ENCODE measurements at places on chromosomes 7 and 10.

GRCh38 chr7:82175319-82175718, 268.3 kb downstream of the CACNA2D1 start:
- no peak for DNase-seq

DNA sequence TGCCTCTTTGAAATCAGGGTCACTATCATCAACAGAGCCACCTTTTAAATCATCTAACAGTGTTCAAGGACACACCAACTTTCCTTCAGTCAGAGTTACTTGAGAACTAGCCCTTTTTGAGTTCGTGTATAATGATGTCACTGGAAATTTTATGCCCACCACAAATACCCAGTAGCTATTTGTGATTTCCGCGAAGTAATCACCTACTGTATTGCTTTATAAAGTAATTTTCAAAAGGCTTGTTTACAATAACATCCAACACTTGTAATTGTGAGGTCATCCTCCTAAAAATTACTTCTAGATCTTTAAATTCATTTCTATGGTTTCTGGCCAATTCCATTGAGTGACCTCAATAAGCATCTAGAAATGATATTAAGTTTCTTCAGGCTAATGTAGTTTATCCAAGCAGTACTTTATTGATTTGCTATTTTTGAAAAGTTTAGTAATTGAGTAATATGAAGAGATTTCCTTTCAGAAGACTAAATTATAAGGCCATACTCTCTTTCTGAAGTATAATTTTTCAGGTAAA, 12.8 kb downstream of the TRDMT1 start:
- DNase-seq: no peak

DNA sequence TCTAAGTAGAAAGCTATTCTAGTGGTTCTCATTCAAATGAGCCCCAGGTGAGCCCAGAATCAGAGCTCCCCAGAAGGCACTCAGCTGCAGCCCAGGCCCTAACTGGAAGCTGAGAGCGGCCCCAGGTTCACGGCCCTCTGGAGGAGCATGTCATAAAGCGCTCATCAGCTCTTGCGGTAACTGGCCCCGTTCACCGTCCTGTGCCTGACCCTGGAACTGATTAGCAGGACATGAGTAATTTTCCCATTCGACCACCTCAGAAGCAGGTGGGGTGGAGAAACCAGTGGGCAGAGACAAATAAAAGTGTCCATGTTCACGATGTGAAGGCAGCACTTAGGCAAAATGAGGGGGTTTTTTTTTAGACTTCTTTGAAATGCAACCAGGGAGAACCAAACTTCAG, 136.1 kb upstream of the LYZL2 start:
- no peak for DNase-seq

GRCh38 chr7:106552645-106553445, 108.1 kb downstream of the CCDC71L start:
- DNase-seq: no peak

DNA sequence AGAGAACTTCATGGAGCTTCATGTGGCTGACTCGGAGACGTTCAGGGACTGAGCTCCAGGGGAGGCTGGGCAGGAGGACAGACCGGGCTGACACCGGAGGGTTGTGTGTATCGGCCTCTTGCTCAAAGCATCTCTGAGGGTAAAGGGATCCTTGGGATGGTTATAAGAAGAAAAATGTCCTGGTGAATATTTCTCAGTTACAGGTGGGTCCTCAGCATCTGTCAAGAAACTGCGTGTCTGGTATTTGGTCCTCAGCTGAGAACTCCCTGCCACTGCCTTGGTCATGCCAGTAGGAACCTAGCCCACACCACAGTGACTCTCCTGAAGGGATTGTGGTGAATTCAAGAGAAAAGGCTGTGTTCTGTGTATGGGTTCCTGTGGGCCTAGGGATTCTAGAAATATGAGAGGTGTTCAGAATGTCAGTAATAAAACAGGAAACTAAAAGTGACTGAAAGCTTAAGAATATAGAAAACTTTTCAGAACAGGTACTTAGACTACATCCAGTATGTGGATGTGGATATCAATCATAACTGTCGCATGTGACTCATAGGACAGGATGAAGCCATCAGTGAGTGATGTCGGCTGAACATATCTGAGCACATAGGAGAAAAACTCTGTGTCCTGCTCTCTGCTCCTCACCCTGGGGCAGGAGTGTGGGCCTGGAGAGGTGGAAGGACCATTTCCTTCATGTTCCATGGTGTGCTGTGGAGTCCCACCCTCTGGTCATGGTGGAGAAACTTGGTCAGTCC, 28.4 kb downstream of the MBL2 start:
- DNase-seq: no peak

GRCh38 chr7:9189703-9190102, 756.3 kb downstream of the NXPH1 start:
- no peak for DNase-seq
